WTC11 (cell line): ENCODE measurements at places on chromosomes 11 and 22.

GRCh38 chr11:105361651-105362050, 222.1 kb upstream of the CARD18 start:
- DNase-seq, result no peak

DNA sequence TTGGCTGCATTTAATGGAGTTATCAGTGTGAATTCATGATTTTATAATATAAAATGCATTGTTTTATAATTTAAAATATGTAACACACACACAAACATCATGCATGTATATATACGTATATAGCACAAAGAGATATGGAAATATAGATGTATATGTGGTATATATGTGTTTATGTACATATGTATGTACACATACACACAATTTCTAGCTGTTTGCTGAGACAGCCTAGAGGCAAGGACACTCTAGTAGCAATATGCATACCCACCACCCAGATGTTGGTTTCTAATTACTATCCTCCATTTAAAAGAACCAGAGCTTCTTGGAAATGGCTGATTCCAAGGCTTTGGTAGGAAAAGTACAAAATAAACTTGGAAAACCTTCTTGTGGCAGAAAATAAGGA, 50.4 kb downstream of the RBFOX2 start:
- no peak for DNase-seq

DNA sequence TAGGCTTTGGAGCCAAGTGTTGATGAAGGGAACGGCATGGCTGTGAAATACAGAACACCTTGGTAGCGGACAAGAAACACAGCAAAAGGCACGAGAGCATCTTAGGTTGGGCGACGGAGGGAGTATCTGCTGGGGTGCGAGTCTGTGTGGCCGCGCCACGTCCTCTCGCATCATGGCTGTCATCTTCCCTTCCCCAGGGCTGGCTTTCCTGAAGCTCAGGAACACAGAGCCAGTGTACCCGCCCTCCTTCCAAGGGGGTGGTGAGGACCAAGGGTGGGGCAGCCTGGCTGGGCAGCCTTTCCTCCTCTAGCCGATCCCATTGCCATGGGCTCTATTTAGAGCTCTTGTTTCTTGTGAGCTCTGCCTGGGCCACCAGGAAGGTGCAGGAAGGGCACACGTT, 154.4 kb downstream of the FEZ1 start:
- DNase-seq, result no peak

DNA sequence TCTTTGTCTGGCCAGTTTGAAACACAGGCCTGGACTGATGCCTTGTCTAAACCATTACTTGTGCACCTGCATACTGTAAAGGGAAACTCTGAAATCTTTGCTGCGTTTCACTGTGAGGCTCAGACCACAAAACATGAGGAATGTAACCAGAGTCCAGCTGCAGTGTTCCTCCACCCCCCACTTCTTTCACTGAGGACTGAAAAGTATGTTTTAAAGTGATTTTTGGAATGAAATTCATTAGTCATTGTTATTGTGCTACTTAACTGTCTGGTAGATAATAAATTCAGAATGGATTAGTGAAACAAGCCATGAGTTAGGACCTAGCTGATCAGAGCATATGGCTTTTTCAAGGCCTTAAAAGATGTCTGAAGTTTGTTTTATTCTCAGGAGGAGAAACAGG, 181.2 kb downstream of the WNT11 start:
- DNase-seq, result no peak

- no peak for DNase-seq
Measured at GRCh38 chr11:118061586-118062125, 15.2 kb upstream of the TMPRSS4 start.

DNA sequence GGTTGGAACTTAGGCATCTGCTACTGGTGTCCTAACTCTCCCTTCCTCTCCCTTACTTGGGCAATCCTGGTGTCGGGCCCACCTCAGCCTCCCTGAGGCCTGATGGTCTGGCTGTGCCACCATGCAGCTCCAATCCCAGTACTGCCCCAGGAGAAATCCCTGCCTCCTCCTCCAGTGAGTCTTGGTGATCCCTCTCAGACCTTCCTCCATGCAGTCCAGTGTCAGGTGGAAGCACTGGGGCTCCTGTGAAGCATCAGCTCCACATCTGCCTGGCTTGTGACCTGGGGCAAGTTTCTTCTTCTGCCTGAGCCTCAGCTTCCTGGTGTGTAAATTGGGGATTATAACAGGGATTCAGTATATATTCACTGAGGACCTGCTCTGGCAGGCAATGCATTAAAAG, 1.8 kb upstream of the PELI3 start:
- no peak for DNase-seq

DNA sequence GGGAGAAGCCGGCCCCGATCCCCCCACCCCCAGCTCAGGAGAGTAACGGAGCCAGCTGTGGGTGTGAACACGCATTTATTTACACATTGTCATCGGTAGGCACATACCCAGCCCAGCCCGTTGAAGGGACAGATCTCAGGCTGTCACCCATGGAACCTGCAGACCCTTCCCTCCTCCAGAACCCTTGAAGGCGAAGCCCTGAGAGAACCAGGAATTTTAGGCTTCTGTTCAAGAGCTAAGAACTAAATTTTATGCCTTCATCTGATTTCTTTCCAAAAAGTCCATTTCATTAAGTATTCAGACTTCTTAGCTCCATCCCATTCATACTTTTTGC, 379 bp upstream of the BRMS1 start:
- no peak for DNase-seq

DNA sequence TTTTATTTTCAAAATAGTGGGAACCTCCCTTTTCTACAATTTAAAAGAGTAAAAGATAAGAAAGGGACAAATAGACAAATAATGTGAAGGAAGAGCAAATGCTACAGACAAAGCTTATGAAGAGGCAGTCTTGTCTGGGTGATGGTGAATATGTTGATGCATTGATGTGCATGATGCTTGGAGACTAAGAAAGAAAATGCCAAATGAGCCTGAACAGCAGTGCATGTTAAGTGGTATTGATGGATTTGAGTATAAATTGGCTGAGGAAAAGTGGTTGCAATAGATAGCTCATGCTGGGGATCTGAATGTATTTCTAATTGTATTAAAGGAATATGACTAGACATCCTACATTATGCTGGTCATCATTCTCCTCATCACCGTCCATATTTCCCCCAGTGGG, 268.6 kb upstream of the ANO5 start:
- no peak for DNase-seq

DNA sequence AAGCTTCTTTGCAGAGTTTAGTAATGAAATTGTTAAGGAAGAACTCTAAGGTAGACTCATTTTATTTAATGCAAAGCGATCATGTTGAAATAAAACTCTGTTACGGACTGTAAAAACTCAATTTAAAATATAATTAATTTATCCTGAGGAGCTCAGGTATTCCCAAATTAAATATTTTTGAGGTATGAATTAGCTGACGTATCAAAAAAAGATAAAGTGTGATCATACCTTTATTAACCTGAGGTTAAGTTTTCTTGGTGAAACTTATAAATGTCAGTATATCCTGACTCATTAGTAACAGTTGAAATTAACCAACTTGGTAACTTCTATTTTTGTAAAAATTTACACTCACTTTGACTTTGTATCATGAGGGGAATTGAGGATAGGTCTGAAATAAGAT, 130.4 kb downstream of the PAX6 start:
- no peak for DNase-seq

DNA sequence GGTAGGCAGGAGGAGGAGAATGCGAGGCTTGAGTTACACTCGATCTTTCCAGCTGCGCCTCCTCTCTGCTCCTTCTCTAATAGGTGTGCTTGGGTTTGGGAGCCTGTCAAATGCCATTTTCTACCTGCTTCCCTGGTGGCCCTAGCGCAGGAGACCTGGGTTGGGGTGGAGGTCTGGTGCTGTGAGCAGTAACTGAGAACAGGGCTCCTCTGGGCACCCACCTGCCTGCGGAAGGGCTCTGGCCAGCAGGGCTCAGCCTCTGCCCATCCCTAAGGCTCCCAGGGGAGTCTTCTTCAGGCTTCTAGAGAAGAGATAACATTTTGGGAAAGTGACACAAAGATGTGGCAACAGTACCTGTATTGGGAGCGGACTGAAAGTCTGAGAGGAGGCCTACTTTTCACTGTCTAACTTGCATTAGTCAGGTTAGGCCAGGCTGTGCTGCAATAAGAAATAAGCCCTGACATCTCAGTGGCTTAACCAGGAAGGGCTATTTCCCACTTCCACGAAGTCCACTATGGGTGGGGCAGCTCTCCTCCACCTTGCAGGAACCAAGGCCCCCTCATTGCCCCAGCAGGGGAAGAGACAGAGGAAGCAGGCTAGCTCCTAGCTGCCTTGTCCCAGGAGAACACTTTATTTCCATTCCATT, 7.7 kb upstream of the LTO1 start:
- DNase-seq, result no peak

DNA sequence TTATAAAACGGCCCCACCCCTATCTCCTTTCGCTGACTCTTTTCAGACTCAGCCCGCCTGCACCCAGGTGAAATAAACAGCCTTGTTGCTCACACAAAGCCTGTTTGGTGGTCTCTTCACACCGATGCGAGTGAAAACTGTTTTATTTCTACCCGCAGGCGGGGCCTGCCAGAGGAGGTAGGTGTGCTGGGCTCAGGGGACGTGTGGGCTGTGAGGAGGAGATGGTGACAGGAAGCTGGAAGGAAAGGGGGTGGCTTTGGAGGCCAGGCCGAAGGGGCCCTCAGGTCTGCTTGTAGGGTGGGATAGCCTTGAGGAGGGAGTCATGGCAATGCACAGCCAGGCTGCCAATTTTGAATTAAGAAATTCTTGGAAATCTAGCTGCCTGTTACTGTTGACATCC, 21.3 kb upstream of the KRTAP5-7 start:
- DNase-seq, result no peak

GRCh38 chr11:72951888-72952287, 137.7 kb downstream of the ATG16L2 start:
- DNase-seq, result no peak

- DNase-seq, result no peak
Measured at GRCh38 chr11:66263785-66264184, 4.7 kb upstream of the RAB1B start.

DNA sequence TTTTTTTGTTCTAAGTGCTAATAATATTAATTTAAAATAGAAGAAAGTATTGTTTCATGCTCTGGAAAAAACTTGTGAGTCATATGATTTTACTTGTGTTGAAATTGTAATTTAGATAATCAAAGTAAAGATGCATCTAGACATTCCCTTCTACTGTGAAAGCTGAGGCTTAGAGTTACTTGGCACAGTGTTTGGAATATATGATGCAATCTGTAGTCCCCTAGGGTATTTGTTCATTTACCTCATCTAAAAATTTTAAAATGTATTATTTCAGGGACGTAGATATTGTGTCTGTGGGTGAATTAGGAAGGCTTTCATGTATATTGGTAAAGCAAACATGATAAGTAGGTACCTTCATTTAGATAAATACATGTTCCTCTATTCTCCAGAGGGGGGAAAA, 793.5 kb upstream of the CNTN5 start:
- no peak for DNase-seq

DNA sequence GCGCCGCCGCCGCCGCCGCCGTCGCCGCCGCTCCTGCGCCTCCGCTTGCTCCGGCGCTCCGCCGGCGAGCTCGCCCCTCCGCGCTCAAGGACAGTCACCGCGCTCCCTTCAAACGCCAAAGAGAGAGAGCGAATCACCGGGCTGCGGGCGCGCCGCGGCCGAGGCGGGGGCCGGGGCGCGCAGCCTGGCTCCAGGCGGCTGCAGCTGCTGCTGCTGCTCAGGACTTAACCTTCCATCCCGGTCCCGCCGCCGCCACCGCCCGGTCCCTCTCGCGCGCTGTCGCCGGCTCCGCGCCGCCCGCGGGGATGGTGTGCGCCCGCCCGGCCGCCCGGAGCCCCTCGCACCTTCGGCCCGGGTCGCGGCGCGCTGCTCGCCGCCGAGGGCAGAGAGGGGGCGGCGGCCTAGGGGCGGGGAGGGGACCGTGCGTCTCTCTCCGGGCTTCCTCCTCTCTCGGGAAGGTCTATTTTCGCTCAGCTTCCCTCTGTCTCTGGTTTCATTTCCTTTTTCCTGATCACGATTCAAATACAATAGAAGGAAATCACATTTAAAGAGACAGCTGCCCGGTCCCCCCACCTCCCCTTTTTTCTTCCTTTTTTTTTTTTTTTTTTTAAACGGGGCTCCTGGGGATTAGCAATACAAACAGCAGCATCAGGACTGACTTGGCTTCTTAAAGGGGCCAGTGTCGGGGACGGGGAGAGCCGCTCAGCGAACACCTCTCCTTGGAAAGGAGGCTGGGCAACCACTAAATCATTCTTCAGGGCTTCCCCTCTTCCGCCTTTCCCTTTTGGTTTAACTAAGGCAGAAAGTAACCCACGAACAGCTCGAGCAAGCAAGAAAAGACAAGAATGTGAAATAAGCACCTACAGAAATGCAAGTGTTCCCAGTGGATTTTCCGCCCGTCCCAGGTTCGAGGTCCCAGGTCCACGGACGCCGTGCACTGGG, 22.1 kb downstream of the LMO2 start:
- peak; percentile 43 for DNase-seq

DNA sequence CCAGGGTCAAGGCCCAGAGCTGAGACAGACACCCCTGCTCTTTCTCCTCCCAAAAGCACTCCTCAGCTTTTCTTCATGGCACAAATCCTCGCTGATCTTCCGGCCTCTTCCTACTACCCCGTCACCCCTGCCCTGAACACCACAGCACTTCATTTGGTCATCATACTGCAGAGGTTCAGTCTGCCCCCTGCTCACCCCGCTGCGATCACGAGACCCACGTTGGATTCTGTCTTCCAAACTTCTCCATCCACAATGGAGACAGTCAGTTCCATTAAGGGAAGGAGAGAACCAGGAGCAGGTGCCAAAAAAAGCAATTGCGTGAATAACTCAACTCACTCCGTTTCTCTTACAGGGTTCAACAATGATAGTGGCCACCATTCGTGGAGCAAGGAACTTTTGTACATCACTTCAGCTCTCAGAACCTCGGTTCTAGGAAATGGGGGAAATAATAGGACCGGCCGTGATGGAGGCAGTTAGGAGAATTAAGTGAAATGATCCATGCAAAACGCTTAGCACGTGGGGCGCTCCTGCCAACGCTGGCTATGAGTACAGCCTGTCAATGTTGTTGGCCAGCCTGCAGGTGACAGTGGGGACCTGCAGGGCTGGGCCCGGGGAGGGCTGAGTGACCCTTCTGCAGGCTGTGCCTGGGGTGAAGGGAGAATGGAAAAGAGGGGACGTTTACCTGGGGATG, 45.9 kb downstream of the MN1 start:
- DNase-seq, result no peak

DNA sequence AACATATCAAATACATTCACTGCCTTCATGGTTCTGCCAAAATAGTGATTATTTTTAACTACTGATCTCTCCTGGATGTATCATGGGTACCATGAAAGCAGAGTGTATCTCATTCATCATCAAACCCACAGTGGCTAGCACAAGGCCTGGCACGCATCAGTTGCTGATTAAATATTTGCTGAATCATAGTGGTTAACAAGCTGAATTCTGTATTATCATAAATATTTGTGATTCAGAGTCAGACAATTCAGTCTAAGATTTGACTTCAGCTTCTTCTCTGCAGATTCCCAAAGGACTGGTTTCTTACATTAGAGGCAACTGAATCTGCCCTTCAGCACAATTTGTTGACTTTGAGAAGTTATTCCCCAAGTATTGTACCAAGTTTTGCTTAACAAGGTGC, 715.8 kb upstream of the LRRC4C start:
- no peak for DNase-seq
